ENCODE measurements at places on chromosomes 6 and 20.

GRCh38 chr6:106339334-106340029 lies 13.9 kb upstream of the ATG5 start:
- DNase-seq = no peak

DNA sequence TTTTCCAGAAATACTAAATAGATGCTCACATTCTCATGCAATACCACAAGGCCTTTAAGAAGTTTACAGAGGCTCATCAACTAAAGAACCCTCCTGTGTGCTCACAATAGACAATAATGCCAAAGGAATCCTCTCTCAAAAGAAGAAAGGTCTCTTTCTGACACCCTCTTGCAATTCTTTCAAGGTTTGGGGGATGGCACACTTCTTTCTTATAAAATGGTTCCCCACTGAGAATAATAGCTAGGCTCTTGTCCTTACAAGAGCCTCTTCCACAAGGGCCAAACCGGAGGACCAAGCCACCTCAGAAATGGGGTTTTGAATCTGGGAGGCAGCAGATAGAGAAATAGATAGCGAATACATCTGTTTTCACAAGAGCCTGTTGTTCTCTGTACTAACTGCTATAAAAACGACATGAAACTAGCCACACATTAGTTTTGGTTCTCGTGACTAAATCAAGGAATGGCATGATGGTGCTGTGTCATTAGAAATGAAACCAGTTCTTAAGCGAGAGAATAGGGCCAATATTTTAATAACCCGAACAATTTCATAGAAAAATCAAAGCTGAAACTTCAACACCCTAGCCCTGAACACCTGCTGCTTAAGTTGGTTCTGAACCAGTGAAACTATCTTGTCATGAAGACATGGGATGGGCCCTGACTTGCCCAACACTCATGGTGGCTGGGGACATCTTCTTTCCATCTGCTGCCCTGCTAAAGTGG lies 81.1 kb downstream of the PRDM1 start:
- DNase-seq = no peak

DNA sequence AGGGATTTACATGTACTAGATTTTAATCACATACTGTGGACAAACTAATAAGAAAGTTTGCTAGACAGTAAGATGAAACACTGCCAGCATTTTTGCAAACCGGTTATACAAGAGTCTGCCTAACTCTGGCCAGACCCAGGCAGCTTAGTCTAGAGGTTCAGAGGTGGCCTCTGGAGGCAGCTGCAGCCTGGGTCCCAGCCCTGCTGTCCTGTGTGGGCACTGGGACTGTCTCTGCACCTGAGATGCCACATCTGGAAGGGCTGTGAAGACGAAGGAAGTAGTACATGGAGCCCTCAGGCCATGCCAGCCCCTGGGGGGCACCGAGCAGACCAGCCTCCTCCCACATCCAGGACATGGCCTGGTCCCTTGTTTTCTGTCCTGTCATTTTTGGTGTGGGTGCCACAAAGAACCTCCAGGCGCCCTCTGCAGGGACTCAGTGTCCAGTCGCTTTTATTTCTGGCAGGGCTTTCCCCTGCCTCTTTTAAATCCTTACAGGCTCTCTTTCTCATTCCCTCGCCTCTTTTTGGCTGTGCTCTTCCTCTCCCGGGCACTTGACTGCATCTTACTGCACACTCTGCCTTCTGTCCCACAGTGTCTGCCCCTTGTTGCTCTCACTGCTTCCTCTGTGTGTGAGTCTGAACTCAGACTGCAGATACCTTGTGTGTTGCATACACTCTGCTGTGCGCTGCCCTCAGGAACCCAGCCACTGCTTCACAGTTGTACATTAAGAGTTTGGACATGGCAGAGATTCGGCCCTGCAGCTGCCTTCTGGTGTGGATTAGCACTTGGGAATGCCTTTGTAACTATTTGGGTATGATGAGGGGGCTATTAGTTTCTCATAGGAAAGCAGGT lies 216.7 kb downstream of the ZDHHC14 start:
- peak; percentile 22 for DNase-seq

DNA sequence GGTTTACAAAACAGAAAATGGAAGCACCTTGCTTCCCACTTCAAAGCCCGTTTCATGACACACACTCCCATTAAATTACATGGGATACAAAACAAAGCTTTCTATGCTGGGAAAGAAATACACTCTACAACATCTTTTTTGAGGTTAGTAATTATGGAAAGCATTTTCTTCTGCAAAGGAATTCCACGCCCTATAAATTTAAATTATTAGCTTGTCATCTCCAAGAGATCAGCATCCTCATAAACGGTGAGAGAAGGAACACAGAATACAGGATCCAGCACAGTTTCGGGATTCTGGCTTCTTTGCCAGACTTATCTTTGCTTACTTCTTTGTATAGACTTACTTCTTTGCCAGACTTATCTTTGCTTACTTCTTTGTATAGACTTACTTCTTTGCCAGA lies 1.3 kb upstream of the SMPDL3A start:
- no peak for DNase-seq

DNA sequence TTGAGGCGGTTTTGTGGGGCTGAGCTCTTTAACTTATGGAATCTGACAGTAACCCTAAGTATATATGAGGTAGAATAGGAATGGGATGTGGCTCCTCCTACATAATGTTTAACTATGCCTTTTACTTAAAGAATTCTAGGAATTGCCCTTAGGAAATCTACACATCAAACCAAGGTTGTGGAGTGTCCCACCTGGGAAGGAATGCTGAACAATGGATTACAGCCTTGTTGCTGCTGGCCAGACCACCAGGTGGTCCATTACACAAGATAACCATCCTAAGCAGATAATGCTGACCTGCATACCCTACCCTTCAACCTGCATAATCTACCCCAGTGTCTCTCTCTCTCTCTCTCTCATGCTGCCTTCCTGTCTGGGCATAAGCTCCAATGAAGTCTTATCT lies 35.0 kb upstream of the SLC22A16 start:
- no peak for DNase-seq

DNA sequence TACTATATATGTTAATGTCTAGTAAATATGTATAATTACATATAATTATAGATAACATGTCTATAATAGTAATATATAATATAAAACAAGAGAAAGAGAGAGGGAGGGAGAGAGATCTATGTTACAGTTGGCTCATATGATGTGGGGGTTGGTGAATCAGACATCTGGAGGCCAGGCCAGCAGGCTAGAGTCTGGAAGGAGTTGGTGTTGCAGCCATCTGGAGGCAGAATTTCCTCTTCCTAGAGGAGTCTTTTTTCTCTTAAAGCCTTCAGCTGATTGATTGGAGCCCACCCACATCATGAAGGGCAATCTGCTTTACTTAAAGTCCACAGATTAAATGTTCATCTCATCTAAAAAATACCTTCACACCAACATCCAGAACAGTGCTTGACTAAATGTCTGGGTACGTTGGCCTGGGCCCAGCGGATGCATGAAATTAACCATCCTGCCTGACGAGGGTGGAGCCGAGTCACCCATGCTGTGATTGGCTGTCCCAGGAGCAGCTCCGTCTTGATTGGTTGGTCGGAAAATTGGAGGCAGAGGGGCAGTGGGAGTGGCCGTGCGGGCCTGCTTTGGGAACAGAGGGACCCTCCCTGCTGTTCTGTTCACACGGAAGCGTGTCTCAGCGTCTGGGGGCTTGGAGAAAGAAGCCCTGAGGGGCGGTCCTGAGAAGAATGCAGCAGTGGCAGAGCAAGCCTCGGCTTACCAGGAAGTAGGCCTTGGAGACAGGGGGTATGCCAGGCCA lies 392.4 kb downstream of the QKI start:
- no peak for DNase-seq

DNA sequence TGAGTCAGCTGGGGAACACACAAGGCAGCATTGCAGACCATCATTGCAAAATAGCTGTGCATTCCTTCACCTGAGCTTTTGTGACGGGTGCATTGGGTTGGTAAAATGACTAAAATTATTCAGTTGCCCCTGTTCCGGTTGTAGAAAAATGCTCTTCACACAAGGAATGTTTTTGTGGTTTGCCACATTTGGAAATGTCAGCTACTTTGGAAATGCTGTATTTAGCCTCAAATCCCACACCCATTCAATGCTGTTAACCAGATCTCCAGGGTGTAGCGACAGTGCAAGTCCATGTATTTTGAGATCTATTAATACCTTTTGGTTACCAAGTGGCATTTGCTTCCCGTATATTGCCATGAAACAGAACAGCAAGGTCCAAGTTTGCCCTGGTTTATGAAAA lies 201.2 kb downstream of the FOXA2 start:
- no peak for DNase-seq

DNA sequence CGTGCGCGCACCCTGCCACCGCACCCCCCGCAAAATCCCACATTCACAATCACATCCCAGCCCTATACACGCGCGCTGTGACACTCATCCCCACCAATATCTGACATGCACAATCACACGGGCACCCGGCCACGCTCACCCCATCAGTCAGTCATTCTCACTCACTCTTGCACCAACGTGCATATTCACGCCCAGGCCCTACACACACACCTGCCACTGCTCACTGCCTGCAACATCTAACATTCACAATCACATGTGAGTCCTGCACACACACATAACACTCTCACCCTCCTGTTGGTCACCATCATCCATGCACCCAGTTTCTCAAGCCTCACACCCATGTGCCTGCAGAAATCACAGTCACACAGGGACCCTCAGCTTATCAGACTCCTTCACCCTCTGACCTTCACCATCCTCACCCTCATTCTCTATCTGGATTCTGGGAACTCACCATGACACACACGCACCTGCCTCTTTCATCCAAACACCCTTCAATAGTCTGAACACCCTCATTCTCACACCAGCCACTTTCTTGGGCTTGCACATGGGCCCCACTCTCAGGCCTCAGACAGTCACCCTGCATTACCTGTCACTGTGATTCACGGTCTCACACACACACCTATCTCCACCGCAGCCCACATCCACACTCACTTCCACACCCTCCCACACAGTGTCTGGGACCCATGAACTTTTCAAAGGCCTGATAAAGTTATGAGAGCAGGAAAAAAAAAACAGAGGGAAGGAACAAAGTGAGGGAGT lies 748 bp upstream of the ATP9A start:
- no peak for DNase-seq

GRCh38 chr6:19771753-19772336 lies 65.3 kb upstream of the ID4 start:
- no peak for DNase-seq
